ENCODE measurements at places on chromosomes 6 and 20. TPM values are rescaled to one million over a fixed set of nuclear protein-coding genes. Genes with fewer than 3 reads are reported as not detected.

The ZSWIM3 gene
- 3.7 TPM for total RNA-seq

The PXDC1 gene
- total RNA-seq: 64.5 TPM

GRCh38 chr6:7241160-7241559 lies 71.8 kb downstream of the SSR1 start:
- no peak for DNase-seq

DNA sequence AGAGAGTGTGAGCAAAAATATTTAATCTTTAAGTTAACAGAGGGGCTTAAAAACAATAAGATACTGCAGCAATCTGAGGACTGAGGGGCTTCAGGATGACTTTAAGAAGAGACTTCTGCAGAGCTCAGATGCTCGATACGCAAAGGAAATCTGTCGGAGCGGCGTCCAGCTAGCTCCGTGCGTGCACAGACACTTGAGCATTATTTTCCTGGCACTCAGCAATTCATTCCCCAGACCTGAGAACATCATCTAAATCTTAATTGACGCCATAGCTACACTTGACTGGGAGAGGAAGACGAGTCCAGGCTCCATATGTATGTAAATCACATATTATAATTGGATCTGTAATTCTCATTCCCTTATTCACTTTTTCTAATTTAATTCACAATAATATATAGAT lies 228.2 kb downstream of the SOD2 start:
- no peak for DNase-seq

- no peak for DNase-seq
Measured at GRCh38 chr6:137342607-137343190, 123.5 kb upstream of the IFNGR1 start.

DNA sequence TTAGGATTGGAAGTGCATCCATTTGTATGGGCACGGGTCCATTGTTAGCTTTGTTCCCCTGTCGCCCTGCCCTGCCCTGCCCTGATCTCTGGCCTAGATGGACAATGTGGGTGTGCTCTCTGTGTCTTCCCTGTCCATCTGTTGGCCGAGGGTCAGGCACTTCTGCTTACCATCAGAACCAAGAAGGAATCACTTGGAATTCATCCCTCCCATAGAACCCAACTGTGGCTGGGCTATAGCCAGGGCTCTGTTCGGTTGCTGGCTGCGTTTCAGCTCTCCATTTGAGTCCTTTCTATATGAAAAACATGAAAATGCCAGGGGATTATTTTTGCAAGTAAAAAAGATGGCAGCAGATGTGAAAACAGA lies 26.6 kb upstream of the TULP4 start:
- no peak for DNase-seq

DNA sequence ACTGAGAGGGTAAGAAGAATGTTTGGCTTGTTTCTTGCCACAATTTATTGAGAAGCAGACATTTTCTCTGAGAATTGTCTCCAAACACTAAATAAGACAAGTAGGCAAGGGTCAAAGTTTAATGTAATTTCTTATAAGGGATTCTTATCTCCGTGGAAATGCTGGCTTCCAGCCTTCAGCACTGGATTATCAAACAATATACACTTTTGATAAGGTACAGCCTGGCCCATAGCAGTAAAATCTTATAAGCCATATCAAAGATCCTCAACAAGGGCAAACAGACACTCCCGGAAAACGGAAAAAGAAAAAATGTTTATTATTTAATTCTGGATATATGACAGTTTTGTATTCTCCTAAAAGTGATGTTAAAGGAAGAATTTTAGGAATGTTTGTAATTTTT lies 18.5 kb upstream of the ZSCAN9 start:
- DNase-seq: no peak

DNA sequence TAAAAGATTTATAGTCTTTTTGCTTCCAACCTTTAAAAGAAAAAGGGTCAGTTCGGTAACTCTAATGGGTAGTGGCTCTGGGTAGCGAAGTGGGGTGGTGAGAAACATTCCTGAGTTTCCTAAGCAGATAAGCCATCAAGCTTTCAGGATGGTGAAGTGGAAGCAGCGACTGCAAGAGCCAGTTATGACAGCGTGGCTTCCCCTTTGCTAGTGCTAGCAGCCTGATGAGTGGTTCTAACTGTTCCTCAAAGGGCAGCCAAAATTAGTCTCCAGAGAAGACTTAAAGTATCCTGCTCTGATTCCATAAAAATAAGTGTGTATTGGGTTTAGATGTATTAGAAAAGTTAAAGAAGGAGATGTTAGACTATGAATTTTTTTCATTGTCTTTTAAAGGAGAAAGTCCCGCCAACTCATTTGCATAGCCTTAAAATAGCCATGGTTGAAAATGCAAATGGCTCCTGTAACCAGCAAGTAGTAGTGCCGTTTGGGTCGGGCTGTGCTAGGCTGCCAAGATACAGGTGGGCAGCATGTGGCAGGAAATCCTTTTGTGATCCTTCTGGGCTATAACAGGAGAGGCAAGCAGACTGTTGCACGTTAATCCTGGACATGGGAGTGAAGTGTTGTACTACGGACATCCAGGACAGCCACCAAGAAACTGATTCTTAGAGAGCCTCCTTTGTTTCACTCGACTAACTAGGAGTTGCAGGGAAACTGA lies 18.0 kb downstream of the ELOVL2 start:
- DNase-seq: no peak

DNA sequence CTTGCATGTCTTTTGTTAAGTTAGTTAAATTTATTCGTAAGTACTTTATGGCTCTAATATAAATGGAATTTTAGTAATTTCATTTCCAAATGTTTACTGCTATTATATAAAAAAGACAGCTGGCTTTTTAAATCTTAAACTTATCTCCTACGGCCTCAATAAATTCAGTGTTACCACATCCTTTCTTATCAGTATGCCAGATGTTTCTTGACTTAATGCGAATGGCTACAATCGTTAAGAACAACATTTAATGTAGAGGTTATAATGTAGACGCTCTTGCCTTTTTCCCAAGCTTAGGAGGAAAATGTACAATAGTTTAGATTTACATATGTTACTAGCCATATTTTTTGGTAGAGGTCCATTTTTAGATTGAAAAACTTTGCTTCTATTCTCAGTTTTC lies 659.4 kb downstream of the TENT5A start:
- DNase-seq: no peak

- peak; percentile 88 for DNase-seq
Measured at GRCh38 chr20:37179683-37180524, 556 bp upstream of the MROH8 start.

- DNase-seq: no peak
Measured at GRCh38 chr6:138569970-138570724, 70.9 kb upstream of the NHSL1 start.

DNA sequence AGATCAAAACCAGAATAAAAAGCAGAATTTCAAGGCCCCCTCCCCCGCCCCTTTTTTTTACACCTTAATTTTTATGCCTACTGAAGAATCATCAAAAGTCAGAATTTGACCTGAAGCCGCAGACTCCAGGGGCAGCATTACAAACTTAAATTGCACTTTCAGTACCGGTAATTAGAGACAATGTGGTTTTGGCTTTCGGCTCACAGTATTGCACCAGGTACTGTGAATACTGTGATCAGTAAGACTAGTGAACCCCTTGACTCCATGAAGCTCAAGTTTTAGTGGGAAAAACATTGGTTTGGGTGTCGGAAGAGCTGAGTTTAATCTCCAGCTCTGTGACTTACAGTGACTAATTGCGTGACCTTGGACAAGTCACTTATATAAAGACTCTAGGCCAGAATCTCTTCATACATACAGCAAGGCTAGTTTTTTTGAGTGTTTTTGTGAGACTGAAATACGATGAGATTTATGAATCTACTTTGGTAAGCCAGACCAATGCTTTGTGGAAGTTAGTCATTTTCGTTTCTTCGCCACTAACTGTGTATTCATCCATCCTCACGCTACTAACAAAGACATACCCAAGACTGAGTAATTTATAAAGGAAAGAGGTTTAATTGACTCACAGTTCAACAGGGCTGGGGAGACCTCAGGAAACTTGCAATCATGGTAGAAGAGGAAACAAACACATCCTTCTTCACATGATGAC lies 114.7 kb downstream of the SASH1 start:
- no peak for DNase-seq

GRCh38 chr20:63525971-63526370 lies 5.4 kb downstream of the PPDPF start:
- DNase-seq: no peak

DNA sequence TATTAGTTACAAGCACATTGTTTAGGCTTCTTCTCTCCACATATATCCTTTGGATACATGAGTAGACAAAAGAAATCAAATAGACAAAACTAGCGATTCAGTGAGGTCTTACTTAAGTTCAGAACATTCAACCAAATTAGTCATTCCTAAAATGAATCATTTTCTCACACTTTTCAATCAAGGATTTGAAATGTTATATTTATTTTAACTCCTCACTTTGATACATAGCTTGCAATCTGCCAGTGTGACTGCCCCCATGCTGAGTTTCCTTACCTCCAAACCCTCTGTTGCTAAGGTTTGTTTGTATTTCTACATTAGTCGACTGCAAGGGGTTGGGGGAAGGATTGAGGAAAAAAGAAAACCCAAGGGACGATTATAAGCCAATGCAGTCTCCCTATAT lies 3.5 kb upstream of the MOXD1 start:
- DNase-seq: peak; percentile 31
